Activated T-cell treated with anti-CD3 and anti-CD28 coated beads, Interleukin-2, amount 50 U/mL, for 72 hours (primary cell): ENCODE measurements at places on chromosomes 7 and 10. TPM values are rescaled to one million over a fixed set of nuclear protein-coding genes. Genes with fewer than 3 reads are reported as not detected.

The ADAM8 gene
- 218 TPM for total RNA-seq

The HKDC1 gene
- 0.62 TPM for total RNA-seq

The WIPF3 gene
- total RNA-seq, result not detected

The CPXM2 gene
- total RNA-seq, result not detected

DNA sequence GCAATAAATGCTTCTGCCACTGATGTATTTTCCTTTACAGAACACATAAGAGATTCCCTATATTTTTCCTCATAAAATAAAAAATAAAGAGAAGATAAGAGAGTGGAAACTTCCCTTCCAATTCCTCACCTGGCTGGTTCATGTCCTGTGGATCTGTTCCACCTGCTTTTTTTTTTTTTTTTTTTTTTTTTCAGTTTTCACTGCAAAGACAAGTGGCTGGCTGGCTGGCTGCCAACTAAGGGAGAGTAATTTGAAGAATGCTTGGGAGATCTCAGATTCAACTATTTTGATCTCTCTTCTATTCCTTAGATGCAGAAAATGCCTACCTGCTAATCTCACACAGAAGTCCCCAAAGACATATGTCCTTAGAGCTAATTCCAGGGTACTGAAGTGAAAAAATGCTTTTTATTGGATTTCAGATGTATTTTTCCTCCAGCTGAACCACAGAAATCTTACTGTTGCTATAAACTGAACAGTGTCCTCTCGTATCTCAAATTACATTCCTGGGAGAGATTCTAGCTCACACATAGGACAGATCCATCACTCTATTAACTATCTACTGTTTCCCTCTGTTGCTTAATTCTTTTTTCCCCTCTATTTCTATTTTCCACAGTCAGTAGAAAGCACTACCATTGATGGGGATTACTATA is 120.8 kb downstream of the NRCAM start:
- no peaks in the 10 kb centered on the region for H3K27me3 ChIP-seq
- no peak overlapping the region for H3K4me3 ChIP-seq
- no peak overlapping the region for H3K27ac ChIP-seq
- DNase-seq, result no peak
- no peaks in the 10 kb centered on the region for H3K4me1 ChIP-seq

GRCh38 chr7:981793-982510 is 1.0 kb upstream of the CYP2W1 start:
- H3K27me3 ChIP-seq, result peaks cover 6% of the 10 kb centered on the region
- no peak for DNase-seq
- no peaks in the 10 kb centered on the region for H3K4me1 ChIP-seq
- H3K27ac ChIP-seq, result no peak overlapping the region
- H3K4me3 ChIP-seq, result no peak overlapping the region

DNA sequence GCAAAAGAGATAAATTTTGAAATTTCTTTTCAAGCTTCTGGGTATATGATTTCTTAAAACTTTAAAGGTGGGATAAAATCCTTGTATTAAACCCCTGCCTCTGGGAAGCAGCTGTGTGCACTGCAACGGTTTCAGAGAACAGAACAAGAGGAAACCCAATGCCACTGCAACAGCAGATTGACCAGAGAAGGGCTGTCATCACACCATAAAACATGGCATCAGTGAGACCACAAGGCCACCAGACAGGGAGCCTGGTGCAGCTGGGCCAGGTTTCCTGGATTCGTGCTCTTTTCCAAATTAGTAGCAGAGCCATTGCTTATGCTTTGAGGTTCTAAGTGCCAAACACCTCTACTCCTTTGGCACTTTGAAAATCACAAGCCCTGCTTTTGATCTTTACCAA is 152.4 kb downstream of the PRPF18 start:
- H3K27ac ChIP-seq, result no peak overlapping the region
- no peaks in the 10 kb centered on the region for H3K36me3 ChIP-seq
- H3K4me3 ChIP-seq, result no peak overlapping the region

DNA sequence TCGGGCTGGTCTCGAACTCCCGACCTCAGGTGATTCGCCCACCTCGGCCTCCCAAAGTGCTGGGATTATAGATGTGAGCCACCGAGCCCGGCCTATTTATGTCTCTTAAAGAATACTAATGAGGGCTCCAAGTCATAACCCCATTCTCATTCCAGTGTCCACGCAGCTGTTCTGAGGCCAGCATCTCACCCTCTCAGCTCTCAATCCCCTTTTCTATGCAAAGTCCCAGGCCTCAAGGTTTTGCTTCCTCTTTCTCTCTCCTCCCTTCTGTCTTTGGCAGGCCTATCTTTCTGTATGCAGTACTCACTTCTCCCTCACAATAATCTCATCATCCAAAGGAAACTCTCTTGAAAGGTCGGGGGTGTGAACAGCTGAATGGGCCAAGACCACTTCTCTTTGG is 28.0 kb upstream of the VSIR start:
- H3K27ac ChIP-seq, result no peak overlapping the region
- H3K4me3 ChIP-seq, result no peak overlapping the region
- no peaks in the 10 kb centered on the region for H3K36me3 ChIP-seq

DNA sequence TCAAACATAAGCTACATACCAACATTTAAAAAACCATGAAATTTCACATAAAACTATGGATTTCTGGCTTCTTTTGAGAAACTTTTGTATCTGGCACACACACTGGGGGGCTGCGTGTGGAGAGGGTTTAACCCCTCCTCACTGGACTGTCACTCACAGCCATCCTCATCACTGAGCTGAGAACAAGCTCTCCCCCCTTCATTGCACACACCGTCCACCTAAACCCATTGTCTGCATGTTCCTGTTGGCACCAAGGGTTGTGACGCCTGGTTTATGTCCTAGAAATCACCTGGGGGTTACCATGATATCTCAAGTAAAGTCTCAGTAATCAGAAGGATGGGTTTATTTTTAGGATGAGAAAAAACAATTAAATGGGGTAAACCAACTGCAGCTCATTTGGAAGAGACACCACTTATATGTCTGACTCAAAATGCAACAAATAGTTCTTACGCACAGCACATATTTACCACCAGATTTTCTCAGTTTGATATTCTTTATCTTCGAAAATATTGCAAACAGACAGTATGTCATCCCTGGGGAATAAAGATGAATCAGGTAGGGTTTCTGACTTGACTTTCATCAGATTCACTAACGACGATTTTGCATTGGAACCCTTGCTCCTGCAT is 218.5 kb upstream of the KLF6 start:
- no peak for DNase-seq
- H3K4me1 ChIP-seq, result no peaks in the 10 kb centered on the region
- H3K4me3 ChIP-seq, result no peak overlapping the region
- H3K27me3 ChIP-seq, result no peaks in the 10 kb centered on the region

DNA sequence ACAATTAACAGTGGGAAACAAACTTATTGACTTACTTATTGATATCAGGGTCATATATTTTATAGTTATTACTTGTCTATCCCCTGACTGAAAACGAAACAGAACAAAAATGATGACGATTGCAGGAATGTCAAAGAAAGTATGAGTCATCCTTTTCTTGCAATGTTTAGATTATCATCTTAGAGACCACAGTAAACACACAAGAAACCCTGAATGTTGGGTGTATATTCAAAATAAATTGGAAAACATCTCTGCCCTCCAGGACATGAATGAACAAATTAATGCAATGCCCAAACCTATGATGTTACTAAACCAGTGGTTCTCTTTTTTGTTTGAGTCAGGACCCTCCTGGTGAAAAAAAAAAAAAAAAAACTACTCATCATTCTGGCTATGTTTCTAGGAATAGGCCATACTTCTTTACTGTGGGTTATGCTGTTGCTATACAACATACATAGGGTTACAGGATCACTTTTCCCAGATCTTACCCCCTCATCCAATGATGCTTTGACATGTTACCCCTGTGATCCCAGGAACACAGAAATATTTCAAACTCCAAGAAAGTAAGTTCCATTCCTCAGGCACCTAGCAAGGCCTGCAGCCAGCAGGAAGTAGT is 623.4 kb upstream of the IGFBP3 start:
- H3K4me1 ChIP-seq, result no peaks in the 10 kb centered on the region
- DNase-seq, result no peak
- no peaks in the 10 kb centered on the region for H3K27me3 ChIP-seq
- H3K36me3 ChIP-seq, result no peaks in the 10 kb centered on the region
- no peak overlapping the region for H3K27ac ChIP-seq

DNA sequence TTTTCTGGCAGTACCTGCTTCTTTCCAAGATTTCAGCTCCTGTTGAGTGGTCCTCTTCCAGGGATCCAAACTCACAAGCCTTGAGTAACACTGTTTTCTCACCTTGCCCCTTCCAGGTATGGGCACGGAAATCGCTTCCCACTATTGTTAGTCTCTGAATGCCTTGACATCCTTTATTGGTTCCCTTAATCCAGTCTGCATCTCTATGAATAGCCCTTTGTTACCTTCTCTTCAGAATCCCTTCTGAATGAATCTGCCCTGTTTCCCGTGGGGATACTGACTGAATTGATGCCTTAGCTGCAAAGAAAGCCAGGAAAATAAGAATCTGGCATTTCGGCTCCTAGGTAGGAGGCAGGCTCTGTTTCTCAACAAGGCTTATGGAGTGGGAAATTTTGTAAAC is 467.7 kb downstream of the PLXNA4 start:
- H3K4me3 ChIP-seq, result no peak overlapping the region
- peaks cover 10% of the 10 kb centered on the region for H3K27me3 ChIP-seq
- H3K4me1 ChIP-seq, result no peaks in the 10 kb centered on the region
- no peaks in the 10 kb centered on the region for H3K36me3 ChIP-seq
- DNase-seq, result no peak

DNA sequence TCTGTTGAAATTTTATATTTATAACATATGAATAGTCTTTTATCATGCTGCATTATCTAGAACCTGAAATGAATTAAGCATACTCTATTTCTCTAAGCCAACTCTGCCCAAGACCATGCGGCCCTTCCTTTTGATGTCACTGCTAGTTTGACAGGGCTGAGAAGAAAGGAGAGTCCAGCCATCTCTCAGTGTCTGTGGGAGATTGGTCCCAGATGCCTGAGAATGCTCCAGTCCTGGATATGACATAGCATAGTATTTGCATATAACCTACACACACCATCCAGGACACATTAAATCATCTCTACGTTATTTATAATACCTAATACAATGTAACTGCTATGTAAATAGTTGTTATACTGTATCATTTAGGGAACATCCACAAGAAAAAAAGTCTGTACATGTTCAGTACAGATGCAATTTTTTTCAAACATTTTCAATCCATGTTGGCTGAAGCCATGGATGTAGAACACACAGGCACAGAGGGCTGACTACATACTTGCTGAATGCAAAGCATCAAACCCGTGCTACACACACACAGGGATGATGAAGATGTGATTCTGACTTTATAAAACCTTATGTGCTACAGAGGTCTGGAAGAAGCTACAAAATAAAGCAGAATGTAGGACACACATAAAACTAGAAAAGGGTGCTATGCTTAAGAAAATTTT is 315.4 kb downstream of the PARD3 start:
- H3K4me3 ChIP-seq, result no peak overlapping the region
- no peaks in the 10 kb centered on the region for H3K27me3 ChIP-seq
- H3K4me1 ChIP-seq, result no peaks in the 10 kb centered on the region
- no peak overlapping the region for H3K27ac ChIP-seq
- DNase-seq, result no peak

- H3K36me3 ChIP-seq, result no peaks in the 10 kb centered on the region
These were observed 1327.4 kb downstream of the GATA3 start for GRCh38 chr10:9381733-9382532.

- H3K4me3 ChIP-seq, result no peak overlapping the region
- DNase-seq, result no peak
- H3K27ac ChIP-seq, result no peak overlapping the region
- peaks cover 8% of the 10 kb centered on the region for H3K27me3 ChIP-seq
- H3K4me1 ChIP-seq, result no peaks in the 10 kb centered on the region
- H3K36me3 ChIP-seq, result no peaks in the 10 kb centered on the region
These were observed 129.2 kb upstream of the SEC61G start for GRCh38 chr7:54888067-54888733.

DNA sequence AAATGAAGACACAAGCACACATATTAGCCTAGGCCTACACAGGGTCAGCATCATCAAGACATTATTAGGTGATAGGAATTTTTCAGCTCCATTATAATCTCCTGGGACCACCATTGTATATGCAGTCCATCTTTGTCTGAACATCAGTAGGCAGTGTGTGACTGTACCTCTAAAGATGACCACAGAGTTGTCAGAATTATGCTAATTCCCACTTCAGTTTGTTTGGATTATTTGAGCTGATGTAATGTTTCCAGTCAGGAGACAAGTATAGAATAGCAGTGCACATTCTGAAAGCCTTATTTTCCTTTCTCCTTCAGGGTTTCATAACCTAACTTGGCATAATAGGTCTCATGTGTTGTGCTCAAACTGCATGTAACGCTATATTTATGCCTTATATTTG is 306.4 kb downstream of the NXPH1 start:
- no peaks in the 10 kb centered on the region for H3K4me1 ChIP-seq
- no peak overlapping the region for H3K4me3 ChIP-seq
- H3K27ac ChIP-seq, result no peak overlapping the region

- no peak overlapping the region for H3K27ac ChIP-seq
- DNase-seq, result peak; percentile 15
- no peak overlapping the region for H3K4me3 ChIP-seq
- no peaks in the 10 kb centered on the region for H3K36me3 ChIP-seq
- H3K4me1 ChIP-seq, result no peaks in the 10 kb centered on the region
These were observed 55.0 kb upstream of the VWDE start for GRCh38 chr7:12458520-12459131.

DNA sequence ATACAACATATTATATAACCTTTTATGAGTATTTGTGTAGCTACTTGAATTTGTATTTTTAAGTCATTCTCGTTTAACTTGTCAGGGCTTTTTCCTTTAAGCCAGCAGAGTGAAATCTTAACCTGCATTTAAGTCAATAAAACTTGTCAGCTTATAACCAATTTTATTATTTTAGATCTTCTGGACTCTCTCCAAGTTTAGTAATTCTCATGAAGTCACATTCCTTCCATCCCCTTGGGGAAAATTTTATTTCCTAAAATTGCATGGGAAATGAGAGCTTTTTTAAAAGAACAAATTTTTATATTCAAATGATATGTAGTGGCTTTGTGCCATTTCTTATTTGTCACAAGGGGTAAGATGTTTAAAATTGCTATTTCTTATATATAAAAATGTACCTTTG is 74.0 kb downstream of the SEPTIN7 start:
- H3K4me3 ChIP-seq, result no peak overlapping the region
- H3K4me1 ChIP-seq, result peaks cover 10% of the 10 kb centered on the region
- DNase-seq, result no peak
- H3K27ac ChIP-seq, result no peak overlapping the region

DNA sequence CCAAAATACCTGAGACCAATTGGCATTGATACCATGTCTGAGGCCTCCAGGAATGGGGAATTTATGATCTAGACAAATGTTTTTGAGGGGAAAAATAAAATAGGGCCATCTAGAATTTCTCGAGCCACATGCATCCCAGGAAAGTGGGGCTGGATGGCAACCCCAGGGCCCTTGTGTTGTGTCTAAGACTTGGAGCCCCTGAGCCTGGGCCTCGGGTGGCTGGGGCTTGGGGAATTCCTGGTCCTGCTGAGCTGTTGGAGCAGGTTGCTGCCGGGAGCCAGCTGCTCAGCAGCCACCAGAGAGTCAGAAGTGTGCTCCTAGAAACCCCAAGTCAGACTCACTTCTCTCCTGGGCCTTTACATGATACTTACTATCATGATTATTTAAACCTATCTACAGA is 172.9 kb downstream of the WDR37 start:
- DNase-seq, result no peak
- H3K27ac ChIP-seq, result no peak overlapping the region
- H3K4me3 ChIP-seq, result no peak overlapping the region
